ENCODE measurements at places on chromosomes 7 and 10.

DNA sequence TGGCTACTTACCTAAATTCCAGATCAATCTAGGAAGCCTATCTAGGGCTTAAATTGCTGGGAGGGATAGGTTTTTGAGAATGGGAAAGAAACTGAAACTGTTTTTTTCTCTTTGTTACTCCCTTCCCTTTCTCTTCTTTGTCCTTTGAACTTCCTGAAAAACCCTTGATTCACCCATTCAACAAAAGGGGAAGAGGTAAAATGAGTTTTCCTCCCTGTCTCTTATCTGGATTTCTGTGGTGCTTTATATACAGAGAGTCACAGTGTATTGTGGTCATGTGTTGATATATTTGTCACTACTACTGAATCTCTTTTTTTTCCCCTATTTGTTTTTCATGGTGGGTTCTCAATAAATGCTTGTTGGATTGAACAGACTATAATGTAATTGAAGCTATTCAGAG lies 19.8 kb upstream of the NUP205 start:
- DNase-seq, result no peak

GRCh38 chr7:26667514-26668133 lies 196.8 kb downstream of the SKAP2 start:
- peak; percentile 98 for DNase-seq

DNA sequence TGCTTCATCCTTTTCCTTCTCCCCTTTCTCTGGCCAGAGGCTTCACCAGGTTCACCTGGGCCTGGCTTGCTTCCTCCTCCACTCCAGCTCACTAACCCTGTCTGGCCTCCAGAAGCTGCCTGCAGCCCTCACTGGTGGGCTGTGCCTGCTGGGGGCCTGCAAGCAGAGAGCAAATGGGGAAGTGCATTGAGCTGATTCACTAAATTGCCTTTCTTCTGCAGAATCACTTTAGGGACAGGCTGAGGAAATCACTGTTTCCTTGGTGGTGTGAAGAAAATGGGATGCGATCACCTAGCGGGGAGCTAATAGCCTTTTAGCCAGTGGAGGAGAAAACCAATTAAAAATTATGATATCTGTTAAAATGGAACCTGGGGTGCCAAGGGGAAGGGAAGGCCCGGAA lies 3.0 kb downstream of the RET start:
- DNase-seq, result no peak

DNA sequence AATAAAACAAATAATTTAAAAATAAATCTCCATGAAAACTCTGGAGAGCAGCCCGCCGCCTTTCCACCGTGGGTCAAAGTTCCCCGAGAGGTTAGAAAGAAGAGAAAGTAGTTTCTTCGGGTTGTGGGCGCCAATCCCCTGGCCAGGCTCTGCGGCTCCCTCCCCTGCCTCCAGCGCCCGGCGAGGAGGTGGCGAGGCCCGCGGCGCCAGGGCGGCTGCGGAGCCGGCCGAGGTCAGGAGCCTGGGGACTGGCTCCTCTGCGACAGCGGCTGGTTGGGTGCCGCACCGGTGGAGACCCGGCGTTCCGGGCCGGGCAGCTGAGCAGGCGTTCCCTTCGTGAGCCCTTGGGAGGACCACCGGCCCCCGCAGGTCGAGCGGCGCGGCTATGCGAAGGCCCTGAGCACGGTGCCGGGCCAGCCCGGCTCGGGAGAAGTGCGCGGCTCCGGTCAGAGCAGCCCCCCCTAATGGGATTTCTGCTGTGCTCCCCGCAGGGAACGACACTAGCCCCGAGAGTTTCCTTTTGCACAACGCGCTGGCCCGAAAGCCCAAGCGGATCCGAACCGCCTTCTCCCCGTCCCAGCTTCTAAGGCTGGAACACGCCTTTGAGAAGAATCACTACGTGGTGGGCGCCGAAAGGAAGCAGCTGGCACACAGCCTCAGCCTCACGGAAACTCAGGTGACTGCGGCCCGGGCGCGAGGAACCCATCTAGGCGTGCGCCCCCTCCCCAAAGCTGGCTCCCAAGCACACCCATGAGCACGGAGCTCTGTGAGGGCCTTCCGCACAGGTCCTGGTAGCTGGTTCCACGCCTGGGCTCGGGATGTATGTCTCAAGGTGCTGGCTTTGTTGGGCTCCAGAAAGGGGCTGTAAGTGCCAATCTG lies 2.8 kb downstream of the EMX2 start:
- no peak for DNase-seq

GRCh38 chr7:90586091-90586490 lies 10.0 kb upstream of the CDK14 start:
- DNase-seq, result no peak

- no peak for DNase-seq
Observed at GRCh38 chr10:117544711-117545140, 2.2 kb downstream of the EMX2 start.

DNA sequence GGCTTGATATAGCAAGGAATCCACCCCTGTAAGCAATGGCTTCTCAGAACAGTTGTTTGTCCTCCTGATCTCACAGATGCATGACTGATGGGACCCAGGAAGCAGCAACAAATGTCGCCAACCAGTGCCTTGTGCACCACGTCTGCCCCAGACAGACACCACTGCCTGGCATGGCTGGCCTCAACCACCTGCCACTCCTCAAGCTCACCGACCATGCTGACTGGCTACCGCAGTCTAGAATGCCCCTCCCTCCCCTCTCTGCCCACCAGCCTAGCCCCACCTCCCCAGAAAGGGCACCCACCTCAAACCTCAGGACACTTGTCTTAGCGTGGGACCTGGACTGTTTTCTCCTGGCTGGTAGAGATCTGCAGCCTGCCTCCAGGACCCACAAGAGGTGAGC lies 24.0 kb downstream of the LRRC20 start:
- no peak for DNase-seq

DNA sequence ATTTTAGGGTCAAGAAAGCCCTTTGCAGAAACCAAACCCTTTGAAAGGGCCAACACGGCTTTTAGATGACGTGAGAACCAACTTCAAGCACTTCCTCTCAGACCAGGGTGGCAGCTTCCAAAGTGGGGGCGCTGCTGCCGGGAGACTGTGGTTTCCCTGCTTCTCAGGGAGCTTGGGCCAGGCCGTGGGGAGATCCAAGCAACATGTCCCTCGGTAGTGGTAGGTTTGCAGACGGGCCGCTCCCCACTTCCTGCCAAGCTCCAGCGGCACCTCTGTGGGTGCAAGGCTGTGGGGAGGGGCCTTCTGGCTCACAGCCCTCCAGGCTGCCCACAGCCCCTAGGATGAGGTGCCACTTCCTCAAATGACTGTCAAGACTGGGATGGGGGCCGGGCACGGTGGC lies 132.4 kb downstream of the FAM53B start:
- no peak for DNase-seq

GRCh38 chr10:13773043-13773442 lies 186.3 kb downstream of the PRPF18 start:
- no peak for DNase-seq

DNA sequence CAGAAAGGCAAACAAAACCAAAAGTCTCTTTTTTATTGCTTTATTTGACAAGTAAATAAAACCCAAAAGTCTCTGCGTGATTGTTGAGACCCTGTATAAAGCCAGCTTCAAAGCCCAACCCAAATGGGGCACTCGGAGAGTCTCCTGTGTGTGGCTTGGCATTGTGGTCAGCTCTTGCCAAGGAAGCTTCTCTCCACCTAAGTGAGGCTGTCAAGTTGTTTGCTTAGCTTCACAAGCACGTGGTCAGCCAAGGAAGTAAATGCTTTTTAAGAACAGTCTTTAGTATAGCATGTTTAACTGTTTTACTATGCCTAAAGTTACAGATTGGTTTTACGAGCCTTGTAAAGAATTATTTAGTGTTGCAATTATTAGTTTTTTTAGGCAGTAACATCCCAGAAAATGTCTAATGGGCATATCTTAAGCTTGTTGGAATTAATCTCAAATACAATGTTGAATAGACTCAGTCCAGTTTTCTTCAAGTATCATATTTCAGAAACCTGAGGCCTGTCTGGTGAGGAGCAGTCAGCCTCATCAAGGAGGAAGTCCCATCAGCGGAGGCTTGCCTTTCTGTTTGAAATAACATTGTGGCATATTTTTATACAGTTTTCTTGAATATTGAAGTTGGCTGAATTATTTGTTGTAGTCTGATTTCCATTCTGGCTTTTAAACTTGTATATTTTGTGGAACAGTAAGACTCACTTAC lies 144.3 kb downstream of the ANKRD30A start:
- no peak for DNase-seq

DNA sequence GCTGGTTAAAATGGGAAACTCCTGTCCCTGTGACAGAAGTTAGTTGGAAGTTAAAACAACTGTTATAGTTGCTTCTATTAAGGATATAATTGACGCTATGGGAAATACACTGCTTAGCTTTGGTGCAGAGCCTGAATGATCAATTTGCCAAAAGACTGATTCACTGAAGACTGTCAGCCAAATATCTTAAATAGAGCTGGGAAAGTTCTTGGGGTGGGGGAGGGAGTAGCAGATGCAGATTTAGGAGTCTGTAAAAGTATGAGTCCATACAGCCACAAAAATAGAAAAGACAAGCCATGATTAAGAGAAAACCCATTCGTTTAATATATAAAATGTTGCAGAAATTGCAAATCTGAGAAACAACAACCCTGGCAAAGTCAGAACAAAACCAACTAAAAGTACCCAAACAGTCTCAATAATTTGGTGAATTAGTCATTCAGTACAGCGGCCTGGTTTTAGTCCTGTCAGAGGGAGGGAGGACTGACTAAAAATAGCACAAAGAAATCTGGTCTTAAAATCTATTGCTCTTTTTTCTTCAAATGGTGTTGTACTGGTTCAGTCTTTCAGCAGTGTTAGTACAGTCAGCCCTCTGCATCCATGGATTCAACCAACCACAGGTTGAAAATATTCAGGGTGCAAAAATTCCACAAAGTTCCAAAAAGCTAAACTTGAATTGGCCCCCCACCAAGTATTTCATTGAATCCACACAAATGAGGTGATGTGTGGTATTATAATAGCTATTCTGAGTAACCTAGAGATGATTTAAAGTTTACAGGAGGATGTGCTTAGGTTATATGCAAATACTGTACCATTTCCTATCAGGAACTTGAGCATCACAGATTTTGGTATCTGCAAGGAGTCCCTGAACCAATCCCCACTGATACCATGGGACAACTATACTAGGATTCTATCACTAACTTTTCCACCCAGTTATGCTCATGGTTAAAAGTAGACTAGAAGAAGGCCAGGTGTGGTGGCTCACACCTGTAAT lies 30.0 kb downstream of the STK17A start:
- DNase-seq, result no peak

GRCh38 chr10:11670381-11670780 lies 58.9 kb upstream of the USP6NL start:
- DNase-seq, result no peak

- no peak for DNase-seq
Observed at GRCh38 chr7:80346704-80347103, 165.2 kb downstream of the GNAT3 start.

- DNase-seq, result no peak
Observed at GRCh38 chr7:106071356-106071998, 40.6 kb downstream of the SYPL1 start.

- DNase-seq, result no peak
Observed at GRCh38 chr7:27189295-27189996, 4.4 kb upstream of the HOXA11 start.

DNA sequence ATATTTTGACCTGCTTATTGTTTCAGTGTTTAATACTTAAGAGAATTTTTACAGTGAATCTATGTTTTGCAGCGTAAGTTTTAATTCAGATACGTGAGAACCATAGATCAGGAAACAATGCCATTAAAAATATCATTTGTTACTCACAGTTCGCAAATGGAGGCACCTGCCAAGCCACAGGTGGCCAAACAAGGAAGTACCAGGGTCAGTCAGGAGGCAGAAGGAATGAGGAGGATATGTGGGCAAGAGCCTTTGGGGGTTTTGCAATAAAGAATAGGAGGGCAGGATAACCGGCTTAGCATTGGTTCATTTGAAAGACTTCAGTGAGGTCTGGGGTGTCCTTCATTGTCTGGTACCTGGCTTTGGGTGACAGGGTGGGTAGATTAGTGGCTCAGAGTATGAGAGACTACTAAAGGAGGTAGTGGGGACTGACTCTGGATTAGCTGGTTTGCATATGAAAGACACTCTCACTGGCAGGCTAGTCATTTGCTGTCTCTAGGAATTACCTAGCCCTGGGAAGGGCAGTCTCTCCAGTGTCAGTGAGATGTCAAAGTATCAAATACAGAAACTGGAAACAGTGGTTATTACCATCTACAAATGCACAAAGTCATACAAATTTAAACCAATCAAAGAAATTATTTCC lies 132.2 kb upstream of the CAV2 start:
- DNase-seq, result no peak

GRCh38 chr10:86937502-86938154 lies 19.8 kb downstream of the MMRN2 start:
- DNase-seq, result no peak

GRCh38 chr7:37756797-37757551 lies 73.4 kb downstream of the GPR141 start:
- DNase-seq, result no peak

DNA sequence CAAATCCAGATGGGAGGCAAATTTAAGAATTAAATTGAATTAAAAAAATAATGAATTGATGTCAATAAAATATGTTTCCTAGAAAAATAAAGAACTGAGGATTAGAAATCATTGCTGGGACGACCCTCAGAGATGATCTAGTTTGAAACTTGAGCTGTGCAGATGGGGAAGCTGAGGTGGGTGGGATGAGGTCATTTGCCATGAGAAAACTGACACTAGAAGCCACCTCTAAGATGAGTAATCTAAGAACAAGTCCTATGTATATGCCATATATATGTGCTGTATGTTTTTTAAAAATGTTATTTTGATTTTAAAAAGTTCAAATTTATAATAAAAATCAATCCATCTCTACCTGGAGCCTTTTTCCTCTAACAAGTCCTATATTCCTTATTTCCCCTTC lies 135.7 kb downstream of the RSU1 start:
- no peak for DNase-seq

DNA sequence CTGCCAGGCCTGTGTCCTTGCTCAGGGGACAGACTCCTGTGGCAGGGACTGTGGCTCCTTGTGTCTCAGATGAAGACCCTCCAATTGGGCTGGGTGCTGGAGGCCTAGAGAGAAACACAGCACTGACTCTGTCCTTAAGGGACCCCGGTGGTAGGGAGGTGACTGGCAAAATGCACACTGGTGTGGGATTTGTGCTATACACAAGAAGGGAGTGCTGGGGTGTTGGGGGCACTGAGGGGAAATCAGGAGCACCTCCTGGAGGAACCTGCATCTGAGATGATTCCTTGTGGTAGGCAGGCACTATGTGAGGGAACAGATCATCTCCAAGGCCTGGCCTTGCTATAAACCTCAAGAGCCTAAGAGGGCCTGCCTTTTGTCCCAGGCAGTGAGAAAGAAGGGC lies 149.2 kb downstream of the RPS24 start:
- DNase-seq, result no peak

DNA sequence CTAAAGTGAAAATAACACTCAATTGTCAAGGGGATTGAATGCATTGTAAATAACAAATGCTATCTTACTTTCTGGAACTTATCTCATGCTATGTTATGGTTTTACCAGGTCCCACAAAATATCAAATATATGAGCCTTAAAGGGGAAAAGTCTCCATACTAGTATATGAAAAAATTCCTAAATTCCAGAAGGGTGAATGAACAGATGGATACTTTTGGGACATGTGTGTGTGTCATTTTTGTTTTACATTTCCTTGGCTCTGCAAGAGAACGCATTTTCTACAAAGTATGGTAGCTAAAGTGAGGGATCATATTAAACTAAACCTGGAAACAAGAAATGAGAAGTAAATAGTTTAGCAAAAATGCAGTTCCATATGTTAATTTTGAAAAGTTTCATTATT lies 682.8 kb downstream of the INHBA start:
- DNase-seq, result no peak

Data from NCI-H1105 (cell line).